ENCODE measurements at places on chromosomes 7 and 10.

GRCh38 chr7:111076205-111076604 lies 14.7 kb upstream of the LRRN3 start:
- no peak for DNase-seq

GRCh38 chr7:149859876-149860275 lies 13.9 kb upstream of the ATP6V0E2 start:
- DNase-seq, result no peak

DNA sequence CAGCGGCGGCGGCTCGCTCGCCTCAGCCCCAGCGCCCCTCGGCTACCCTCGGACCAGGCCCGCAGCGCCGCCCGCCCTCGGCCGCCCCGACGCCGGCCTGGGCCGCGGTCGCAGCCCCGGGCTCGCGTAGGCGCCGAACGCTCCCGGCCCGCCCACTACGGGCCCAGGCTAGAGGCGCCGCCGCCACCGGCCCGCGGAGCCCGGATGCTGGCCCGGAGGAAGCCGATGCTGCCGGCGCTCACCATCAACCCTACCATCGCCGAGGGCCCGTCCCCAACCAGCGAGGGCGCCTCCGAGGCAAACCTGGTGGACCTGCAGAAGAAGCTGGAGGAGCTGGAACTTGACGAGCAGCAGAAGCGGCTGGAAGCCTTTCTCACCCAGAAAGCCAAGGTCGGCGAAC lies 18.2 kb upstream of the TSPAN33 start:
- no peak for DNase-seq

DNA sequence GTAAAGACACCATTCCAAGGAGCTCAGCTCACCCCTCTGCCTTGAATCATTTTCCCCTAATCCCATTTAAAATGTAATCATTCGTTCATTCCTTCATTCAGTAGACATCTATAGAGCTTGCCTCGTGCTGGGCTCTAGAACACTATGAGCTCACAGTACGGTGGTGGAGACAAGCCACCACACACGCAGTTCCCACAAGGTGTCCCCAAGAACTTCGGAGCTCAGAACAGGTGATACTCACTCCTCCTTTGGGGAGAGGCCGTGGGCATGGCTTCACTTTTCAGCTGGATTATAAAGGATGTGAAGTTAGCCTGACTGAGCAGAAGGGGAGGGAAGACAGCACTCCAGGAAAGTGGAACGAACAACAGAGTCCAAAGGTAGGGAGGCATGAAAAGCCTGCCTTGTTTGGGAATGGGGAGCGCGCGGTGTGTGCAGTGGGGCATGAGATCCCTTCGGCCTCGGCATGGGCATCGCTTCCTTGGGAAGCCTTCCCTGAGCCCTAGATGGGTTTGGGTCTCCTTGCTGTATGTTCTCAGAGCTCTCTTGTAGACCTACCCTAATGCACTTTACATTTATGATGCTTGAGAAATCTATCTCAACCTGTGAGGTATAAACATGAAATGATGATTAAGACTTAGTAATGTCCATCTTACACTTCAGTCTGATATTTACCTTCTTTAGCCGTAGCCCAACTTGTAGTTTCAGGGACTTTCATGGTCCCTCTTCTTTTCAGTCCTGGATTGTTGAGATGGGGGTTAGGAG lies 809 bp upstream of the OGA start:
- DNase-seq, result no peak

DNA sequence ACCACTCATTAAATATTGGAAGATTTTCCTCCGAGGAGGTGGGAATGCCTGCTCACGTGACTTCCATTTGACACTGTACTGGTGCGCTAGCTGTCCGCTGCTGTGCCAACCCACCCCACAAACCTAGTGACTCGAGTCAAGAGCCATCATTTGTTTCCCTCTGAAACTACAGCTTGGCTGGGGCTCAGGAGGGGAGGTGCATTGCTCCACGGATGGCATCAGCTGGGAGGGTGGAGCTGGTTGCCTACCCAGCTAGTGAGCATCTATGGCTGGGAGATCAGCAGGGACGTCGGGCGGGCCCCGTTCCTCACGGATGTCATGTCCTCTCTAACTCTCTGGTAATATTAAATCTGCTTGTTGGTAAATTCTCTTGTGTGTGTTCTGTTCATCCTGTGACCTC lies 9.5 kb upstream of the FOXL3 start:
- no peak for DNase-seq

DNA sequence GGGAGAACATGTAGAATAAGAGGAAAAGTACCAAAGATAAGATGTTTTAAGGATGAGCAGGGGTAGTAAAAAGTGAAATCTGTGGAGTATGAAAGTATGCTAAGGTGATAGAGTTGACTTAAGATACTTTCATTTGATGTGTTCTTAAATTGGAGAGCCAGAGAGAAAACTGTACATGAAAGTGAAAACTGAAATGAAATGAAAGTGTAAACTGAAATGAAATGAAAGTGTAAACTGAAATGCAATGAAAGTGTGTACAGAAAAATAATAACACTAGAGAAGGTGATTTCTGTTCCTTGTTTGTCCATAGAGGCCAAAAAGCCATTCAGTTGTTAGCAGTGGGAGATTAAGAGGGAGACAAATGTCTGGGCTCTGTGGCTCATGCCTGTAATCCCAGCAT lies 17.5 kb downstream of the AHR start:
- no peak for DNase-seq

- DNase-seq, result no peak
These were observed 92.1 kb downstream of the CYP51A1 start for GRCh38 chr7:92042056-92042737.

DNA sequence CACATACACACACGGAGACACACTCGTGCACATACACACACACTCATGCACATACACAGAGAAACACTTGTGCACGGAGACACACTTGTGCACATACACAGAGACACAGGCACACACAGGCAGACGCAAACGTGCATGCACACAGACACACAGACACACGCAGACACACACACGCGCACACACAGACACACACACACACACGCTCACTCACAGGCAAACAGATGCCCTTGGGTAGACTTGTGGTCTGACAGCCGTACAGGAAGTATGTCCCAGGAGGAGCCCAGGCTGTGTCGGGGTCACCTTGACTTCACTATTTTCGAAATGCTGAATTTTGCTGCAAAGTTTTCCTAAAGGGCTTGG lies 538.0 kb downstream of the DNAJB6 start:
- DNase-seq, result no peak

GRCh38 chr10:543131-543530 lies 146.3 kb downstream of the DIP2C start:
- DNase-seq, result no peak

DNA sequence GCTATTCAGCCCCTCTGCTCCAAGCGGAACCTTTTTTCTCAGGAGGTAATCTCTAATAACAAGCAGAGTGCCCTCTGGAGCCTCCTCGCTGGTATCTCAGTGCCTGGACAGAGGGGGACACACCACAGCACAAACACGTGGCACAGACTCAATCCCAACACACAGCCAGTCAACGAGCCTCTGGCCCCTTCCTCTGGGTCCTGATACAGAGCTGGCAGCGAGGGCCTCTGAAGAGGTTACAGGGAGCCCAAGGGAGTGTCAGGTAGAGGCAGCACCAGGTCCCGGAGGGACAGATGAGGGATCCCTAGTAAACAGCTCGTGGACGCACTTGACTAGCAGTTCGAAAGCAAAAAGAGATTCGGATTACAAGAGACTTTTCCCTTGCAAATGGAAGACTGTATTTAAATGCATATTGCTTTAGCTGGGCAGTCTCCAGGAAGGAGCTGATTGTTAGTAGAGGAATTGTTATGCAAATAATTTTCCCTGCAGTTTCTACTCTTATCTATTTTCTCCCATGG lies 14.1 kb downstream of the CXCL12 start:
- no peak for DNase-seq

GRCh38 chr7:113000316-113001020 lies 86.2 kb downstream of the GPR85 start:
- no peak for DNase-seq

GRCh38 chr10:77965294-77965693 lies 38.7 kb upstream of the DLG5 start:
- no peak for DNase-seq

GRCh38 chr7:36361227-36361626 lies 28.4 kb upstream of the ANLN start:
- no peak for DNase-seq

GRCh38 chr10:128549101-128549608 lies 422.9 kb upstream of the MKI67 start:
- DNase-seq, result no peak

DNA sequence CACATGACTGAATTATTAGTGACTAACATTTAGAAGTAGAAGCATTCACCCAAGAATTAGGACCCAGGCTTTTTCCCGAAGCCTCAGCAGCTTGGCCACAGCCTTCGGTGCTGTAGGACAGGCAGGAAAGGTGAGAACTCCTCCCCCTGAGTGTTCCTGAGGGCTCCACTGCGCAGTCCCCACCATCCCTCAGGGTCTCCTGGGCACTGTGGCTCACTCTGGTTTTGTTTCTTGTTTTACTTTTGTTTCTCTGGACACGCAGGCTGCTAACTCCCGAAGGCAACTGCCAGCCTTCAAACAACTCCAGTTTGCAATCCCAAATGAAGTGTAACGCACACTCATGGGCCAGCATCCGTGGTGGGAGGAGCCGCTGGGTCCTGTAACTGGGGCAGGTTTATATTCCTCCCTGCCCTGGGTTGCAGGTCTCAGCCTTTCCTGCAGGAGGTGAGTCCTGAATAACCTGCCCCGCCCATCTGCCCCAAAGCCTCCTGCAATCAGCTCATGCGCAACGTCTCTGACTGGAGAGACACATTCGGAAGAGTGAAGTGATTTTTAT lies 492.9 kb downstream of the PTPRN2 start:
- no peak for DNase-seq

- DNase-seq, result no peak
These were observed 890 bp downstream of the ZFYVE27 start for GRCh38 chr10:97737770-97738265.

DNA sequence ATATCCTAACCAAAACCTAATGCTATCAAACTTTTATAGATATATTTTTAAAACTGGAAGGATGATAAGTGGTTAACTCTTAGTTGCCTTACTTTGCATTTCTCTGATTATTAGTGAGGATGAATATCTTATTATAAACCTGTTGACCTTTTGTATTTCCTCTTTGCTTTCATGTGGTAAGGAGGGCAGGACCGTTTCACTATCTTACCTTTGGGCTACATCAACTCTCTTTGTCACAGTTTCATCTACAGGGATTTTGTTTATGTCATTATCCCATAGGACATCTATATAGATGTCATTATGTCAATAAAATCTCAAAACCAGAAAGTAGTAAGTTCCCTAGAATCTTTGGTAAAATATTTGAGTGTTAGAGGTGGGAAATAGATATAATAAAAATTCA lies 219.3 kb downstream of the THSD7A start:
- DNase-seq, result no peak

GRCh38 chr7:150621376-150621775 lies 10.8 kb downstream of the GIMAP6 start:
- DNase-seq, result no peak

DNA sequence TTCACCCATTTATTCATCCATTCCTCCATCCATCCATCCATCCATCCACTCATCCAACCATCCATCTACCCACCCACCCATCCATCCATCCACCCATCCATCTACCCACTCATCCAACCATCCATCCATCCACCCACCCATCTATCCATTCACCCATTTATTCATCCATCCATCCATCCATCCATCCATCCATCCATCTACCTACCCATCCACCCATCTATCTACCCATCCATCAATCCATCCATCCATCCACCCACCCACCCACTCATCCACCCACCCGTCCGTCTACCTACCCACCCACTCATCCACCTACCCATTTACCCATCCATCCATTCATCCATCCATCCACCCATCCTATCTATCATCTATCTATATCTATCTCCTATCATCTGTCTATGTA lies 169.4 kb upstream of the SHH start:
- DNase-seq, result no peak

GRCh38 chr7:24741679-24742505 lies 15.4 kb downstream of the GSDME start:
- no peak for DNase-seq

GRCh38 chr10:3850999-3851937 lies 66.3 kb upstream of the KLF6 start:
- DNase-seq, result no peak

- DNase-seq, result no peak
These were observed 534.3 kb downstream of the GRM8 start for GRCh38 chr7:126718419-126718818.

GRCh38 chr7:34022626-34023025 lies 117.3 kb downstream of the BMPER start:
- no peak for DNase-seq

DNA sequence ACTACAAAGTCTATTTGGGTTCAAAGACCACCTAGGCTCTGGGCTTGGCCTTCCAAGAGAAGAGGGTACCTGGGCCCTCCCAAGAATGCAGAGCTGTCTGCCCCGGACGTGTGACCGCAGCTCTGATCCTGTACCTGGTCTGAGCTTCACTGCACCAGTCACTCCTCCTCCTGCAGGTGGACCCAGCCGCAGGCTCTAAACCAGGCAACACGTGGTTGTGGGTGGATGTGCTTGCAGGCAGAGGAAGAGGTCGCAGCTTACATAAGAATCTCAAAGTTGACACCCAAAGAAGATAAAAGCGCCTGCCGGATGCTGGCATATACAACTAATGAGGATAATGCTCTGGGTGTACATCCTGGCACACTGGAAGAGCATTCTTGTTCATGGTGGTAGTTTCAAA lies 9.4 kb upstream of the PFKP start:
- no peak for DNase-seq

- no peak for DNase-seq
These were observed 36.6 kb downstream of the CNNM1 start for GRCh38 chr10:99365736-99366135.

GRCh38 chr7:44460325-44460724 lies 30.1 kb downstream of the NUDCD3 start:
- DNase-seq, result peak; percentile 4

DNA sequence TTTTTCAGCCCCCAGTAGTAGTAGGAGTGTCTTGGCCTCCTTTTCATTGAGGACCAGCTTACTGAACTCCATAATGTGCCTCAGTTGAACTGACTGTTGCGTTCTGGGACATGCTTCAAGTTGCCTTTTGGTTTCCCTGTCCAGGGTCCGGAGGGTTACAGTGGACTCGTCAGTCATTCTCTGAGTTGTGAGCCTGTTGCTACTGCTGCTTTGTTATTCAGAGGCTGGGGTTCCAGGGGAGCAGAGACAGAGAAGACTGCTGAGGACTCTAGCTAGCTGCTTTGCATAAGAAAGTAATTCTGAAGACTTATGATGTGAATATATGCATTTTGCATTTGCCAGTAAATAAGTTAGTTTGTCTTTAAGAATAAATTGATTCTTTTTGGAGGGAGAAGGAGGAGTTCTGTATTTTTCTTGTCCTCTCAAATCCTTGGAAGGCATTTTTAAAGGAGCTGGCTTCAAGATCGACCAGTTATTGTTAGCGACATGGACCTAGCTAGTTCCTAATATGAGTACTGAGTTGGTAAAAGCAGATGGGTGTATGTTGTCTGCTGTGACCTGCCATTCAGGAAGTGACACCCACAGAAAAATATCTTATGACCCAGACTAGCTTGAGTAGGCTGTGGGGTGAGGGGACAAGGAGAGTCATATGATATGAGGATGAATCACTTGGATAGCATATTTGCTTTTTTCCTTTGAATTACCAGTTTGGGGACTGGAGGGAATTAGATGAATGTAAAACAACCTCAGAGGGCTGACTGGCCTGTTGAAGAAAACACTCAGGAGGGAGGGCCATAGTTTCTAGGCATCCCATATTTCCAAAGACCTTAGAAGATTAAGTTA lies 8.3 kb downstream of the PI4K2A start:
- no peak for DNase-seq

GRCh38 chr7:139132887-139133286 lies 23.4 kb upstream of the ZC3HAV1 start:
- DNase-seq, result no peak

GRCh38 chr10:125811251-125811650 lies 11.8 kb downstream of the UROS start:
- no peak for DNase-seq

GRCh38 chr7:149217570-149217969 lies 21.9 kb upstream of the ZNF212 start:
- no peak for DNase-seq

Data from activated CD4-positive, CD25-positive, alpha-beta regulatory T cell (primary cell).